SK-N-SH (cell line): ENCODE measurements at places on chromosomes 12 and 14.

GRCh38 chr12:103523771-103524170 lies 28.0 kb upstream of the C12orf42 start:
- no peak for DNase-seq

GRCh38 chr14:61430066-61430757 lies 108.8 kb downstream of the PRKCH start:
- no peak for DNase-seq

GRCh38 chr14:63322897-63323573 lies 4.3 kb upstream of the GPHB5 start:
- no peak for DNase-seq

GRCh38 chr14:35398071-35398584 lies 6.4 kb downstream of the NFKBIA start:
- DNase-seq = no peak

DNA sequence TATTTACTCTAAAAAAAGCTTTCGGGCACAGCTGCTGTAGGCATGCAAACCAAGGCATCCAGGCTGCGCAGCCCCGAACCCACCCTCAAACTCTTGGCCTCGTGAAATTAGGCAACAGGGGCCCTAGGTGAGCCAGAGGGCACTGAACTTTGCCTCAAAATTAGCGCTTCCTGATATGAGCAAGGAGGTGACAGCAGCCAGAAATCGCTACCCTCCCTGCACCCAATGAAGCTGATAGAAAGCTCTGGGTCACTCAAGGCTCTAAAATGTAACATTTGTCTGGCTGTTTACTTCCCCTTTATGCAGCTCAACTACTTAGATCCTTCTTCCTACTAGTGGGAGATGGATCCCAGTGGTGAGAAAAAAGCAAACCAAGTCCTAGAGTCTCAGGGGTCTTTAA lies 61.8 kb downstream of the PITPNM2 start:
- DNase-seq = no peak
